ENCODE measurements at places on chromosomes 13 and 19.

- DNase-seq = no peak
Observed at GRCh38 chr13:96794669-96795068, 199.6 kb downstream of the OXGR1 start.

DNA sequence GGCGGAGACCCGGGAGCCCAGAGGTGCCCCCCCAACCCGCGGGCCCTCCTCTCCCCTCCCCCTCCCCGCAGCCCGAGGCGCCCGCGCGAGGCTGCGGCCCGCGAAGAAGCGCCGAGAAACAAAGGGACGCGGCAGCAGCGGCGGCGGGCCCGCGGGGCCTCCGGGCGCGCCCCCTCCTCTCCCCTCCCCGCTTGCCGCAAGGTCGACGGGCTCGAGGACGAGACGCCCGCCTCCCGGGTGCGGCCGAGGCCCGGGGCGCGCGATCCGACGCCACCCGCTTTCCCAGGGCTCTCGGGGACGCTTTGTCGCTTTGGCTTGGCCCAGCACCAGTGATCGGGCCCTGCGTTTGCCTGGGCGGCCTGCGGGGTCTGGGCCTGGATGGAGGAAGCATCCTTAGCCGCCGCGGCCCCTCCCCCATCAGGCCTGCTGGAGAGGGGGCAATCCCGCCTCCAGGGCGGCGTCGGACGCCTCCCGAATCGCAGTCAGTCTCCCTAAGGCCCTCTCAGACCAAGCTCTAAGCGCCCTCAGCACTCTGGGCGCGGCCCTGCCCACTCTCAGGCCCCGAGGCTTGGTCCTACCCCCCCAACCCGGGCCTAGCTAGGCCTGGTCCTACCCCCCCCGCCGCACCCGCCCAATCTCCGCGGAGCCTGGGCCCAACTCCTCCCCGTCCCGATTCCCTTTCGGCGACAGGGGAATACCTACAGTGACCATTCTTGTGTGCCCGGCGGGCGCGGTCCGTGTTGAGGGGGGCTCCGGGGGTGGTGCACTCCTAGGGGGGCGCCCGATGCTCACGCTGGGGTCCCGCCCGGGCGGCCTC is 740 bp downstream of the ELAVL3 start:
- DNase-seq = no peak

DNA sequence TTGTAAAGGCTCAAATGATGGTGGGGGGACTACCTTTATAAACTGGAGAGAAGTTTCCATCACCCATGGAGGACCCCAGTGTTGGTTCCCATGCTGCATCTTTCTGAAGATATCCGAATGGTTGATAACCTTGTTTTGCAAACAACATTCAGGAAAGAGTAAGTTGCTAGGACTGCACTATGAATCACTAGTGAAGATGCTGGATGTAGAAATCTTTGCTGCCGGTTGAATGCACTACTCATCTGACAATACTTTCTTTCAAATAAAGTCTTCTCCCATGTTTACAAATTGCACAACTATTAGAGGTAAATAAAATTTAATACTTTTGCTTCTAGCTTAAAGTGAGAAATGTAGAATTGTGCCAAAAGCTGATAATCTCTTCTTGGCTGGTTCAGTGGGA is 198.4 kb upstream of the SLITRK6 start:
- no peak for DNase-seq

GRCh38 chr13:99496184-99497142 is 4.8 kb upstream of the TM9SF2 start:
- peak; percentile 58 for DNase-seq

GRCh38 chr13:42395086-42395821 is 123.3 kb downstream of the AKAP11 start:
- no peak for DNase-seq

DNA sequence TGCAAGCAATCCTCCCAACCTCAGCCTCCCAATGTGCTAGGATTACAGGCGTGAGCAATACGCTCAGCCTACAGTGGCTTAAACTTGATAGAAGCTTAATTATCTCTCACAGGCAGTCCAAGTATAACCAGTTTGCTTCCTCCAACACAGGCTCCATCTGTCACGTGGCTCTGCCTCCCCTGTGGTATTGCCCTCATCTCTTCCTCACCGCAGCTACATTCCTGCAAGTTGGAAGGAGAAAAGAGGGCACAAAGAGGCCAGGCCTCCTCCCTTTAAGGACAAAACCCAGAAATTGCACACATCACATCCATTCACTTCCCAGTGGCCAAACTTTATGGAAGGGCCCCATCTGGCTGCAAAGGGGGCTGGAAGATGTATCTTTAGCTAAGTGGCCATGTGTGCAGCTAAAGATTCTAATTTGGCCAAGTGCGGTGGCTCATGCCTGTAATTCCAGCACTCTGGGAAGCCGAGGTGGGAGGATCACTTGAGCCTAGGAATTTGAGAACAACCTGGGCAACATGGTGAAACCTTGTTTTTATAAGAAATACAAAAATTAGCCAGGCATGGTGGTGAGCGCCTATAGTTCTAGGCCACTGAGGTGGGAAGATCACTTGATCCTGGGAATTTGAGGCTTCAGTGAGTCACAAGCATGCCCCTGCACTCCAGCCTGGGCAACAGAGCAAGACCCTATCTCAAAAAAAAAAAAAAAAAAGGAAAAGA is 3.1 kb upstream of the SDHAF1 start:
- no peak for DNase-seq

DNA sequence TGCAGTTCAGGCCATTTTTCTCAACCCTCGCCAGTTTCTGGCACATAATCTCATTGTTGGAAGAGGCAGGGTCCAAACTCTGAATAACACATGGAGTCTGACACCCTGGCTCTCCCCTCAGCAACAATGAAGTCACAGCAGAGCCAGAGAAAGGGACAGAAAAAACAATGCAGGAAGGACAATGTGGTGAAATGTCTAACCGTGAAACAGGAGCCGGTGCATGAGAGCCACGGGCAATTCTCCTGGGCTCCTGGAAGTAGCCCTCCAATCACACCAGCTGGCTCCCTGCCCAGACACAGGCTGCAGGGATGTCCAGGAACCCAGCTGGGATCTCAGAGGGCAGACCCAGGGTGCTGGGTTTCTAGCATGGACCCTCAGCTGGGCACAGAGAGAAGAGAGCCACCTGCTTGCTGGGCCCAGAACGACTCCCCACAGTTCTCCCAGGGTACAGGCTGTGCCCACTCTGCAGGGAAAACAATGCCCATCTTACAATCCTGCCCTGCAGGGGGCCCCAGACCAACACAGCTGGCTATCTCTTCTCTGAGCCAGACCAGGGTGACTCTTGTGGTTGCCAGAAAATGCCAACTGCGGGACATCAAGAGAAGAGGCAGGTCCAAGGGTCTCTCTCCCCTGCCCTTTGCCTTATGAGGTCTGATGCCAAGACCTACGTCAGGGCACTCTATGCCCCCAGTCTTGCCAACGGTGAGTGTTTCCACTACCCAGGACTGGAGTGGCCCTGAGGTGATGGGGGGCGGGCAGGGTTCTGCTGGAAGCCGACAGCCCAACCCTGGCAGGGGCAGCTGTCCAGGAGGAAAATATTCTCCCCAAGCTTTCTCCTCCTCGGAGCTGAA is 64.5 kb downstream of the CEBPG start:
- no peak for DNase-seq

DNA sequence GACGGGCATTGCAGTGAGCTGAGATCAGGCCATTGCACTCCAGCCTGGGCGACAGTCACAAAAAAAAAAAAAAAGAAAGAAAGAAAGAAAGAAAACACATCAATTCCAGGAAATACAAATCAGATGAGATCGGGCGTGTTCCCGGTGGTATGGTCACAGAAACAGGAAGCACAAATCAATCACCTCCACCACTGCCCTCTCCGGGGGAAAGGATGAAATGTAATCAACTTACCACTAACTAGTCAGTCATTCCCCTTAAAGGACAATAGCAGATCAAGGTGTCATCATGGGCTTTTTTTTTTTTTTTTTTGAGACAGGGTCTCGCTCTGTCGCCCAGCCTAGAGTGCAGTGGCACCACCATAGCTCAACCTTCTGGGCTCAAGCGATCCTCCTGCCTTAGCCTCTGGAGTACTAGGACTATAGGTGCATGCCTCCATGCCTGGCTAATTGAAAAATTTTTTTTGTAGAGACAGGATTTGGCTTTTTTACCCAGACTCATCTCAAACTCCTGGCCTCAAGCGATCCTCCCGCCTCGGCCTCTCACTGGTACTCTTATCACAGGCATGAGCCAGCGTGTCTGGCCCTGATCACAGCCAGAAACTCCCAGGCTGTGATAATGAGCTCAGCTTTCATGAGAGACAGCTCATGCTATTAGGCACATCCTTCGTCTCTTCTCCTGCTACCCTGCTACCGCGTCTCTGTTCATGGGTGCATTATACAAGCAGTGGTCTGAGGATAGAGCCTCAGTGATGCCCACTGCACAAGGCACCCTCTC is 6.8 kb upstream of the DPRX start:
- no peak for DNase-seq

GRCh38 chr19:52638601-52639000 is 446 bp upstream of the ZNF83 start:
- DNase-seq = no peak

DNA sequence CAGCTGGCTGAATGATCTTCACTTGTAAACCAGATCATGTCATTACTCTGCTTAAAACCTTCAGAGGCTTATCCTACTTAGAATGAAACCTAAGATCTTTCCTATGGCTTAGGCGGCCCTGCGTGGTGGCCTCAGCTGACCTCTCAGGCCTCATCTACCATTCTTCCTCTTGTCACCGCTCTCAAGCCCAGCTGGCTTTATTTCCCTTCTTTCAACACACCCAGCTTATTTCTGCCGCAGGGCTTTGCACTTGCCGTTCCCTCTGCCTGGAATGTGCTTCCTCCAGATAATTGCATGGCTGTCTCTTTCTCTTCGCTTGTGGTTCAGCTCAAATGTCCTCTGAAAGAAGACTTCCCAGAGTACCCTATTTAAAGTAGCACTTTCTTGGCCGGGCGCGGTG is 3.6 kb upstream of the ASF1B start:
- no peak for DNase-seq

GRCh38 chr13:25178070-25178469 is 6.0 kb upstream of the AMER2 start:
- no peak for DNase-seq

DNA sequence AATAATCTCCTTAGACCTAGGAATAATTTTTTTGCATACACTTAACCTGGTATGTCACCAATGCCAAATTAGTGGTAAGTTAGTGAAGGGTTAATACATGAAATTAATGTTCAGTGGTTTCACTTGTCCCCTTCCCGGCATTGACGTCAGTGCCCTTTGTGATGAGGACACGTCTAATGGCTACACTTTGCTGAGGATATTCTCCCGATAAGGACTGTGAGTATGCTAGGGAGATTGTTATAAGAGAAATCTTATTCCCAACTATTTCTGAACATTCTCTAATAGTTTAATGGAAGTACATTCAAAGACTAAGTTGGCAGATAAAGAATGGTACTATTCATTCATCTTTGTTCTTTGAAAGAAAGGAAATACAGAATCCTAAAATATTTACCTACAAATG is 102.4 kb downstream of the TNFRSF19 start:
- no peak for DNase-seq

- DNase-seq = no peak
Observed at GRCh38 chr13:34167347-34167746, 349.4 kb downstream of the RFC3 start.

- DNase-seq = peak; percentile 77
Observed at GRCh38 chr19:17751103-17751911, at the start of gene FCHO1. Gene FCHO1, plus strand, starts transcription at chr19:17751477. Its CDS starts 3,688 bp downstream, at chr19:17755165.

DNA sequence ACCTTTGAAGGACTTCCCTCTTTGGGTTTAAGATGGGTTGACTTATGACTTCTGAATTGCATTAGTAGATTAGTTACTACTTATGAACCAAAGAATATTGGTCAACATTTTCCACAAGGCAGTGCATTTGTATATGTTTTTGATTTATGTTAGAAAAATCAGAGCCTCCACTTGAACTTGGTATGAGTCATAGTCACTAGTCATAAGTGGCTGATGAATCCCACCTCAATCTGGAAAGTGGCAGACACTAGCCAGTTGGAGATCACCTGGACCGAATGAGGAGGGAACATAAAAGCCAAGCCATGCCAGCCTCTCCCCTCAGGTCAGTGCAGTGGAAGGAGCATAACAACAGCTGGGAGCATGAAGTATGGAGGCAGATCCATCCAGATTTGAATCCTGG is 39.3 kb upstream of the SPART start:
- no peak for DNase-seq

DNA sequence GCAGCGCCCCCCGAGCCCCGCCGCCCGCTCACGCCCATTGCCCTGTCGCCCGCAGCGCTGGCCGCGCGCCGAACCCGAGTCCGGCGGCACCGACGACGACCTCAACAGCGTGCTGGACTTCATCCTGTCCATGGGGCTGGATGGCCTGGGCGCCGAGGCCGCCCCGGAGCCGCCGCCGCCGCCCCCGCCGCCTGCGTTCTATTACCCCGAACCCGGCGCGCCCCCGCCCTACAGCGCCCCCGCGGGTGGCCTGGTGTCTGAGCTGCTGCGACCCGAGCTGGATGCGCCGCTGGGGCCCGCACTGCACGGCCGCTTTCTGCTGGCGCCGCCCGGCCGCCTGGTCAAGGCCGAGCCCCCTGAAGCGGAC is 518 bp downstream of the KLF2 start:
- no peak for DNase-seq

DNA sequence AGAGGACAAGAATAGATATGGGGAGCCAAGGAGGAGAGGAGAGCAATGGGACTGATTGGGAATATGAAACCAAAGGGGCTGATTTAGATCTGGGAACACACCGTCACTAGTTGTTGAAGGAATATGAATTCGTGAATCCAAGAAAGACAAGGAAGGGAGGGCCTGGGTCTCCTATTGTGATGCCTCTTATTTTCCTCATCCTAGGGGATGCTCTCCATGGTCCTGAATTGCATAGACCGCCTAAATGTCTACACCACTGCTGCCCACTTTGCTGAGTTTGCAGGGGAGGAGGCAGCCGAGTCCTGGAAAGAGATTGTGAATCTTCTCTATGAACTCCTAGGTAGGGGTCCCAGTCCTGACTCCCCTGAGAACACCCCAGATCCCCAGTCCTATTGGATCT is 21.5 kb downstream of the RYR1 start:
- DNase-seq = no peak

DNA sequence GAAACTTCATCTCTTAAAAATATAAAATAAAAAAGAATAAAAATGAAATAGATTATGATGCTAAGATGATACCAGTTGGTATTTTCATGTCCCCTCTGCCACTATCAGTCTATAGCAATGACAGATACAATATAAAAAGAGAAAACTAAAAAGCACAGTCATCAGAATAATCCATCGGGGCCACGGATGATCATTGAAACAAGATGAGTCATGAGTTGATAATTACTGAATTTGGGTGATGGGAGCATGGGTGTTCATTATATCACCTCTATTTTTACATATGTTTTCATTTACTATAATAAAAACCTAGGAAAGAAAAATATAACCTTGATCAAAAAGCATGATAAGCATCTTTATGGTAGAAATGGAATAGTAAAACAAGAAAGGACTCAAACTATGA is 41.1 kb downstream of the PIBF1 start:
- no peak for DNase-seq

- DNase-seq = peak; percentile 96
Observed at GRCh38 chr19:2236314-2237050, at the start of the genes PLEKHJ1 and SF3A2. Gene PLEKHJ1, minus strand, starts transcription at chr19:2236329. Its CDS starts 81 bp downstream, at chr19:2236248. Gene SF3A2, plus strand, starts transcription at chr19:2236824. Its CDS starts 6,595 bp downstream, at chr19:2243419.

Measured in stimulated activated CD8-positive, alpha-beta memory T cell treated with anti-CD3 and anti-CD28 coated beads, Interleukin-15, amount 100 ng/mL, for 4 hours (primary cell).